ENCODE measurements at places on chromosomes 1 and 21. TPM values are rescaled to one million over a fixed set of nuclear protein-coding genes. Genes with fewer than 3 reads are reported as not detected.

DNA sequence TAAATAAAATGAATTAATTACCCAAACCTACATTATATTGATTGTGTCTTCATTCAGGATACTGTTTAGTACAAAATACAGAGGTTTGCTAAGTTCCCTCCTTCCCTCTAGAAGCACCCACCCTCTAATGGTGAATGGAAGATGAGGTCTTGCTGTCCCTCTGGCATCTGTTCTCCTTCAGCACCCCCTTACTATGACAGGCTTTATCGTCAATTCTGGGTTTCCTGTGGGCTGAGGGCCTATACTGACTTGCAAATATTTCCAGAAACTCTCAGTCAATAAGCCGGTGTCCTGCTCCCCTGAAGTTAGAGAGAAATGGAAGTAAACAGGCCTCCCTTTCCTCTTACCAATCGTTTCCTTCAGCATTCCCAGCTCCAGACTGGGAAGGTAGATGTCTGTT is 13.2 kb downstream of the LAX1 start:
- no peak for DNase-seq

DNA sequence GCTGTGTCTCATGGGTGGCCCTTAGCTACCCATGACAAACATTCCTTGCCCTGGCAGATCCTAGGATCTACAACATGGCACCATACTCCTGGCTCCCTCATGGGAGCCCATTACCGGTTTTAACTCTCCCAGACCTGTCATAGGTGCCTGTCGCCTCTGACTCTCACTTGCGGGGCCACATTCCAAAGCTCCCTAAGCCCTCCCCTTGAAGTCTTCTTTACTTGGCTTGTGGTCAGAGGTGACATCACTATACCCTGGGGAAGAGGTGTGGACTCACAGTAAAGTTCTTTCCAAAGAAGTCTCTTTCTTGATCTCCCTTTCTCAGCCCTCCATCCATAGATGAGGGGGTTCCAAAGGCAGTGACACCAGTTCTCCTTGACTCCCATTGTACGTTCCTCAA is 5.4 kb upstream of the SLAMF9 start:
- no peak for DNase-seq

- no peak for DNase-seq
Measured at GRCh38 chr1:33394770-33395169, 36.1 kb downstream of the PHC2 start.

DNA sequence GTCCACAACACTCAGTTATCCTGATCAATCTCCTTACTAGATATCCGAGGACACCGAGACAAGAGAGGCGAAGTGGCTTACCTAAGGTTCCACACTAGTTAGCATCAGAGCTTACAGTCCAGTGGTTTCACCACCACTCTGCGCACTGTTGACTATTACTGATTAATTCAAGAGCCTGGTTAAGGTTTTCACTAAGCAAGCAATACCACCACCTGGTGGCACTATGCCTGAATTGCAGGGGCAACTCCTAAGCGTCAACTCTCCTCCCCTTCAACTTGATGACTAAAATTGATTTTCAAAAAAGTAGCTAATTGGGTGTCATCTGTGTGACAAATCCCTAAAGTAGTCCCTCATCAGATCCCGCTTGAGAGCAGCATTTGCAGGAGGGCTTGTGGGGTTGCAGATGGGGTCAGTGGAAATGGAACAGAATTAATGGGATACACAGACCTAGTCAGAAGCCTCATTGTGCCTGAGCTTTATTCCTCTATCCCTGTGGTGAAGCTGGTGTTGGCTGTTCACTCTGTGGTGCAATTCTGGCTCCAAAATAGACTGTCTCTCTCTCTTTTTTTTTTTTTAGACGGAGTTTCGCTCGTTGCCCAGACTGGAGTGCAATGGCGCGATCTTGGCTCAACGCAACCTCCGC is 9.1 kb downstream of the TTC22 start:
- no peak for DNase-seq

DNA sequence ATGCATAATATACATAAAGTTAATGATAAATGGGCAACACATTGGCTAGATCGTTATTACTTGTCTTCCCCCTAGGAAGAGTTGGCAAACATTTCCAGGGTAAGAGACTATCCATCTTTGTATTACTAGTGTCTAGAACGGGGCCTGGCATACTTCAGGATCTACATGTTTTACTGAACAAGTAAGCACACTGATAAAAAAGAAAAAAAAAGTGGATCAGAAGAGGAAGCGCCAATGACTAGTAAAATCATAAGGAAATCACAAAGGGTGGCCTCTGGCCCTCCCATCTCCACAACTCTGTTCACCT is 482 bp downstream of the TM2D1 start:
- no peak for DNase-seq

- no peak for DNase-seq
Measured at GRCh38 chr1:186187601-186188000, 187.5 kb downstream of the TPR start.

- DNase-seq, result no peak
Measured at GRCh38 chr1:116290085-116290705, 82.8 kb upstream of the ATP1A1 start.

GRCh38 chr1:66540434-66541032 is 6.6 kb downstream of the SGIP1 start:
- DNase-seq, result no peak

GRCh38 chr21:45438391-45439145 is 33.6 kb downstream of the COL18A1 start:
- DNase-seq, result peak; percentile 31

- DNase-seq, result no peak
Measured at GRCh38 chr1:156157966-156158365, 4.6 kb downstream of the SEMA4A start.

DNA sequence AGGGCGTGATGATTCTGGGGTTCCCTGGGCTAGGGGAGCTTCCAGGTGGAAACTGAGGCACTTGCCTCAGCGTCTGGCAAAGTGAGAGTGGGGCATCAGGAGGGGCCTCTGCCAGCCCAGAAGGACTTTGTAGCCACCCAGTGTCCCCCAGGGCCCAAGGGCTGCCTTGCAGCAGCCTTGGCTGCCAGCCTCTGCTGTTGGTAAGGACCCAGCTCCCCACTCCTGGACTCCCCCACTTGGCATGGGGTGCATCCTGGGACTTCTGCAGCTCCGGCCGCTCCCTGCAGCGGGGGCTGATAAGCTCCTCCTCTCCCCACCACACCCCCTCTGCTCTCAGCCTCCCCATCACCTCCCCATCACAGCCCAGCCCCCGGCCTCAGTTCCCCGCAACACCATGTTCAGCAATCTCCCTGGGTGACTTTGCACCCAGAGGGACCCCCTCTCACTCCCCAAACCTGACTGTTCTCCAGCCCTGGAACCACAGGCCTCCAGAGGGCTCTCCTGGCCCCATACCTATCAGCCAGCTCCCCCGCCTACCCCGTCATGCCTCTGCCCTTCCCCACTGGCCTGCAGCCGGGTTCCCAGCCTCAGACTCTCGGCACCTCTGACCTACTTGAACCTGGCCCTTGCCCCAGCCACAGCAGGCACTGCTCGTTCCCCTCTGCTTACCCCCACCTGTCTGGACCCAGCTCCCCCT is 113.0 kb downstream of the CRYAA start:
- DNase-seq, result peak; percentile 41

GRCh38 chr21:33640697-33641351 is 717 bp downstream of the CRYZL1 start:
- no peak for DNase-seq

GRCh38 chr1:64073705-64074104 is 129.7 kb upstream of the UBE2U start:
- no peak for DNase-seq

DNA sequence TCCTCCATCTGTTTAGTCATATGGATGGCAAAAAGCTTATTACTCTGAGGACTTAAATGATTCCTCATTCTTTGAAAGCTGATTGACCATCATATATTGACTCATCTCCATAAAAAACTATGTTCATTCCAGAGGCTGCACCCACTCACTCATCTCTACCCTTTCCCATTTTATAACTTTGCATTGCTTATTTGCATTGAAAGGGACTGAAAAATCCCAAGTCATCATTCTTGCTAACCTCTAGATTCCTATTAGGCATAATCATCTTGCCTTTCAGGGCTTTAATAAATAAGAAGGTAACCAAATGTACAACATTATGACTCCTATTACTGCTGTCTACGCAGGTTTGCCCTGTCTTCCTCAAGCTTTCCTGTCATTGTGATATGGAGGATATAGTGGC is 1180.3 kb upstream of the B3GALT2 start:
- no peak for DNase-seq

DNA sequence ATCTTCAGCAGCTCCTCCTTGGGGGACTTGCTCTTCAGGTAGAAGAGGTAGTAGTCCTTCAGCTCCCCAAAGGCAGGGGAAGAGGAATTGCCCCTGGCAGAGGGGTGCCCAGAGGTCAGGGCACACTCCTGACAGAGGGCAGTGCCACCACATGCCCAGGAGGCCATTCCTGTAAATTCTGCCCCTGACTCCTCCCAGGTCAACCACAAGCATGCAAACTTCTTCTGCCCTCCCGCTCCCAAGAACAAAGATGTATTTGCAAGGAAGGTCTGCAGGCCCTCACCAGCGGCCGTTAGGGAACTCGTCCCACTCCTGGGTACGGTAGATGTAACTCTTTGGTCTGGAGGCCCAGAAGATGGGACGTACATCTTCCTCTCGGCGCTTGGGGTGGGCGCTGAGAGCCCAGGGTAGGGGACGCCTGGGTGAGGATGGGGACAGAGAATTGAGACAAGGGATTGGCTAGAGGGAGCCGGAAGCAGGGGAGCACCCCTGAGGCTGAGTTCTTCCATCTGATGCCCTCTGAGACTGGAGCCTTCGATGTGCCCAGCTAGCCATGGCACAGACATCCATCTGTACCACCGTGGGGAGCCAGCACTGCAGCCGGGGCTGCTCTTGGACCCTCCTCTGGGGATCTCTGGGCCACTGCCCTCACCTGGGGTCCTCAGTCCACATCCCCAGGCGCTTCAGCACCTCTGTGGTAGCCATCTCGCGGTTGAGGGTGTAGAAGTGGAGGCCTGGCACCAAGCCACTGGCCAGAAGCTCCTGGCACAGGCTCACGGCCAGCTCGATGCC is 11.1 kb downstream of the MTHFR start:
- no peak for DNase-seq

- DNase-seq, result no peak
Measured at GRCh38 chr1:199463521-199464127, 563.9 kb upstream of the NR5A2 start.

GRCh38 chr1:228226141-228226874 is 18.5 kb downstream of the OBSCN start:
- no peak for DNase-seq

DNA sequence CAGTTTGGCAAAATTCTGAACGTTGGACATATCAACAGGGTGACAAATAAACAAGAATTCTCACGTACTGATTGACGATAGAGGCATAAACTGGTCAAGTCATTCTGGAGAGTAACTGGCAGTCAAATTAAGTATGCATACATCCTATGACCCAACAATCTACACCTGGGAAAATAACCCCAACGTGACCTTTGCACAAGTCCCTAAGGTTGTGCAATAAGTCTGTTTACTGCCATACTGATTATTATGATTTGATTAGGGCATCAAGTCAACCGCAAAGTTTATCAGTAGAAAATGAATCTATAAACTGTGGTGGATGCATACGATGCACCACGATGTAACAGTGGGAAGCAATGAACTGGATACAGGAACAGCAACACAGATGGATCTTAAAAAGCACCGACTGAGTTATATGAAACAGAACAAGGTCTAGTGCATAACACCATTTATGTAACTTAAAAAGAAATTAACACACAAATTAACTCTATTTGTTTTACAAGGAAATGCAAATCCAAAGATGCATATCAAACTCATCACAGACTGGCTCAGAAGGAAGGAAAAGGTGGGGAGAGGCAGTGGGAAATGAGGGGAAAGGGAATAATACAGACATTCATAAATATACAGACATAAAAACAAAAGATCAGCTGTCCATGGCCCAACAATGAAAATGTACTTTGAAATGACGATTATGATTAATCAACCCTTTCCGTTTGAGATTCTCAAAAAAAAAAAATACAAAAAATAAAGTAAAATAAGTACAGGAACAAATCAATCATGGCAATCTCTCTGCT is 41.0 kb upstream of the SEC16B start:
- DNase-seq, result no peak

- DNase-seq, result no peak
Measured at GRCh38 chr1:184682956-184683355, 71.7 kb downstream of the EDEM3 start.

- DNase-seq, result no peak
Measured at GRCh38 chr1:41842993-41843755, 75.5 kb downstream of the HIVEP3 start.

DNA sequence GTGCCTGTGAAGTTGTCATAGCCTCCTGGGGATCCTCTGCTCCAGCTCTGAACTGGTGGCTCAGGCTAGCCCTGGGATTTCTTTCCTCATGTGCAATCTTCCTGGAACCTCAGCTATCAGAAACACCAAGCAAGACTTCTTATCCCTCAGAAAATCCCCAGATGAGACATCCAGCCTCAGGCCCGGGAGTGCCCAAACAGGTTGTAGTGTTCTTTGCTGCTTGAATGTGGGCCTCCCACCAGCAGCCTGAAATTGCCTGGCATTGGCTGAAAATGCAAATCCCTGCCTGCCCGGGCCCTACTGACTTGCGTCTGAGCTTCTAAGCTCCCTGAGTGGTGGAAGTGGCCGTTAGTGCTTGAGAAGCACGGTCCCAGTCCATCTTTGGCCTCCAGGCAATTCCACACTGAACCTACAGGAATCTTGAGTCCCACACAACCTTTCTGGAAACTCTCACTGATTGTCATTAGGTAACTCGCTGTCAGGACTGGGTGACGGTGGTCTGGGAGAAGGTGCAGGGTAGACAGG is 146.8 kb downstream of the ZBTB18 start:
- no peak for DNase-seq

GRCh38 chr1:88398338-88398737 is 285.7 kb upstream of the PKN2 start:
- no peak for DNase-seq

GRCh38 chr1:205523891-205524793 is 19.7 kb downstream of the CDK18 start:
- peak; percentile 88 for DNase-seq

DNA sequence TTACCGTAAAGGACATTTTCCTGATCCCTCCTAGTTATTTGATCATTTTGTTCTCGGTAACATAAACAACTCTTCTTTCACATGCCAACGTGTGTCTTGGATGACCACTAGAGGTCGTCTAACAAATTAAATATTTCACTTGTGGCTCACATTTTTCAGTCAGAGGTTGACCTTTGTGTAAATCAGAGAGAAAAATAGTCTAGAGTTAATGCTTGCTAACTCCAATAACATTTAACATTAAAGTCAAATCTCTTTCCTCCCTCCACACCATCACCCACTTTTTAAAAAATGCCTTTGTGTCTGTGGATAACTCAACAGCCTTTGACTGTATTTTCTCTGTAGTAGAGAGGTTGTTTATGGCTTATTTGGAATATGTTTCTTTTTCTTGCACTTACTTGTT is 220.5 kb upstream of the B3GALT2 start:
- no peak for DNase-seq

The MNDA gene
- 2.9 TPM for total RNA-seq

The SLFNL1 gene
- 0.29 TPM for total RNA-seq

The IQGAP3 gene
- 0.68 TPM for total RNA-seq

The C1orf21 gene
- 84.4 TPM for total RNA-seq

The CR1L gene
- total RNA-seq, result not detected

The SPRR2B gene
- not detected for total RNA-seq

The GJA8 gene
- not detected for total RNA-seq

The PLA2G4A gene
- 6.7 TPM for total RNA-seq

The C1orf53 gene
- total RNA-seq, result 7.5 TPM

The CFAP126 gene
- not detected for total RNA-seq

The OR2M3 gene
- not detected for total RNA-seq

The TIE1 gene
- 40.1 TPM for total RNA-seq

The WLS gene
- 102 TPM for total RNA-seq

The DHRS3 gene
- total RNA-seq, result 83.0 TPM

The AMY1C gene
- total RNA-seq, result not detected
